ENCODE measurements at places on chromosomes 6 and 20.

GRCh38 chr20:1383623-1384404, 9.0 kb downstream of the FKBP1A start:
- DNase-seq: no peak

DNA sequence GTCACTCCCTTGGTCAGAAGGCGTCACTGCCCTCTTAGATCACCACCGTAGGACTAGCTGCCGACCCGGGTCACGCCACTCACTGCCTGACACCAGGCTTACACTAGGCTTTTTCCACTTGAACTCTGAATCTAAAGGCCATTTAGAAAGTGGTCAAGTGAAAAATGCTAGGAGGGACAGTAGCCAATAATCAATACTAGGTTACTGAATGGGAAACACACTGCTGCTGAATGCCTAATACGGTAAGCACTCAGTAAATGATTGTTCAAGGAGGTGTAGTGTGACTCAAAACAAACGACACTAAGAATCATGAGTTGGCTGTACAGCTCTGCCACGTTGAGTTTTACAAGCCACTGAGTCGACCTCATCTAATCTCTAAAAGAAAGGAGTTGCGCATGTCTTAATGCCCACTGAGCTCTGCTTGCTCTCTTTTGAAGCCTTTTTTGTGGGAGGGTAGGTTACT, 760 bp upstream of the IBTK start:
- DNase-seq: peak; percentile 48

- no peak for DNase-seq
Measured at GRCh38 chr6:11711984-11712711, 66.5 kb downstream of the ADTRP start.

DNA sequence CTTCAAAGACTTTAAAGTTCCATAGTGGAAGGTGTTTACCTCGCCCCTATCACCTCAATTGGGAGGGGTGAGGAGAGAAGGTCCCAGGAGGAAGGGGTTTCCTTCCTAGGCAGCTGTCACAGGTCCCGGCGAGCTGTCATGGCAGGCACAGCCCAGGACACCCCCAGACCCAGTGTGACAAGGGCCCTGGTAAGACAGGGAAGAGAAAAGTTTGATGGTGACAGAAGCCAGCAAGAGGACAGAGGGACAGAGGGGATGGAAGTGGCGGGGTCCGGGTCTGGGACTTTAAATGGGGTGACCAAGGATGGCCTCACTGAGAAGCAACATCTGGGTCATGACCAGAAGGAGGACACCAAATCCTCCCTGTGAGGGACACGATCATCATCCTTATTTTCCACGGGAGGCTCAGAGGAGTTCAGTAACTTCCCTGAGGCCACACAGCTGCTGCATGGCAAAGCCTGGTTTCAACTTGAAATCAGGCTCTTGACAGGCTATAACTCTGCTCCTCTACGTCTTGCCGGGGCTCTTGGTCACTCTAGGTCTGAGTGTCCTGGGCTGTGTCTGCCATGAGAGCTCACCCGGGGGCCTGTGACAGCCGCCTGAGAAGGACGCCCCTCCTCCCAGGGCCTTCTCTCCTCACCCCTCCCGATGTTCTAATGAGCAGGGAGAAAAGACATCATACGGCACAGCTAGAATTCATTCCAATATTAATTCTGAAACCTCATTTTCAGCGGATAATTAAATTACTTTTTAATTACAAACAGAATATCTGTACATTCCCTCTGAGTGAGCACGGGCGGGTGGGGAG, 222.2 kb downstream of the PREX1 start:
- no peak for DNase-seq

DNA sequence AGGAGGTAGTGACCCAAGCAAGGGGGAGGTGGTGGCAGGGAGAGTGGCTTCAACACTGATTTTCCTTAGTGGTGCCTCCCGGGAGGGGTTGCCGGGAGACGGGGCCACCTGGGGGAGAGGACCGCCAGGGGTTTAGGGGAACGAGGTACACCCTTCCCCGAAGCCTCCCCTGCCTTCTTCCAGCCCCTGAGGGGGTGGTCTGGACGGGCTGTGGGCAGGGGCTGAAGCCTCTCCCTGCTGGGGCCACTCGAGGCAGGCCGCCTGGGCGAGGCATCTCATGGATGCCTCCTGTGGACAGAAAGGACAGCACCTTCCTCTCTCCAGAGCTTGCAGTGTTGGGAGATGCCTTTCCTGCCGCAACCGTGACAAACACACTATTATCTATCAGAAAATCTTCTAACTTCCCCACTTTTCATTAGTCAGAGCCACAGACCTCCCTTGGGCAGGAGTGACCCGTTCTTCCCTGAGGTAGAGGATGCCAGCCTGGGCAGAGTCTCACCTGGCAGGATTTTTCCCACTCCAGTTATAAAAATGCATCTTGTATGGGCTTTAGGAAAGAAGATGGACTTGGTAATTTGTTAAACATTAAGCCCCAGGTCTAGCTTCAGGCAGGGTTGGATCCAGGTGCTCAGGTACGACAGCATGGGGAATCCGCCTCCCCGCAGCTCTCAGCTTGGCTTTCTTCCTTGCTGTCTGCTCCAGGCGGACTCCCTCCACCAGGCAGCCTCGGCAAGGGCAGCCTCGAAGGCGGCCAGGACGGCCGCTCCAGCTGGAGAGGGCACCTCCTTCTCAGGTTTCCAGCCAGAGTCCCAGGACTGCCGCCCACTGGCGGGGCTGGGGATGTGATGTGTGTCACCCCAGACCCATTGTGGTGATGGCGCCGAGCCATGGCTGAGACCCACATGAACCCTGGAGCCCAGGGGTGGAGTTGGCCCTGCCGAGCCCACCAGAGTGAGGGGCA, 11.0 kb downstream of the HRH3 start:
- no peak for DNase-seq

DNA sequence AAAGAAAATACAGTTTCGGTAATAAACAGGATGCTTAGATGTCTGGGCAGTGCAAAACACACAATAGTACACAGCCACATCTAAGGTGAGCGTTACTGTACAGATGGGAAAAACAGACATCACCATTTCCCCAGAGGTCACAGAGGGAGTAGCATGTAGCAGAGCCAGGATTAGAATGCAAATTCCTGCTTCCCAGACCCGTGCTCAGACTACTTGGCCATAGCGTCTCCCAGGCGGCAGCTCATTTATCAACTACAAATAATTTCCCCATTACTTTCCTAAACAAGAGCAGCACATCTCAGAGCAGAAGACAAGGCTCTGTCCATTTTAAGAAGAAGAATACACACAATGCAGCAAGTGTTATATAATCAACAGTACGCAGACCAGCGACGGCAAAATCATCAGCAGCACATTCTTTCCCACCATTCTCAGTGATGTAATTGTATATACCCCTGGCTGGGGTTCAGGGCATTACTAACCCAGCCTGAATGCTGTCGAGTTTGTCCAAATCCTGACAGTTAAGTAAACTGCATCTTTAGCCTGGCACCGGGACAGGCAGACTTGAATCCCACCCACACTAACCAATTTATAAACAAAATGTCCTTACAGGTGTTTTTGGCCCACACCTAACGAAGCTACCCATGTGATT, 61.9 kb downstream of the CNKSR3 start:
- no peak for DNase-seq

DNA sequence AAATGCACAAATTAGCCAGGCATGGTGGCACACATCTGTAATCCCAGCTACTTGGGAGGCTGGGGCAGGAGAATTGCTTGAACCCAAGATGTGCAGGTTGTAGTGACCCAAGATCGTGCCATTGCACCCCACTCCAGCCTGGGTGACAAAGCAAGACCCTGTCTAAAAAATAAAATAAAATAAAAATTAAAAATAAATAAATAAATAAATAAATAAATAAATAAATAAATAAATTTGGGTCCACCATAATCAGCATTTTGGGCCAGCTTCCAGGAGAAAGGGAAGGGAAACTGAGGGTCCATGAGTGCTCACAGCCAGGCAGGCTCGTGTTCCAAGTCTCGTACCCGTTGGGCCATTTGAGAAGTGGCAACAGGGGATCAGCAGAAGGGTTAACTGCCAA, 131.6 kb upstream of the AGPAT4 start:
- no peak for DNase-seq

GRCh38 chr6:163261361-163261760, 153.2 kb upstream of the QKI start:
- no peak for DNase-seq

DNA sequence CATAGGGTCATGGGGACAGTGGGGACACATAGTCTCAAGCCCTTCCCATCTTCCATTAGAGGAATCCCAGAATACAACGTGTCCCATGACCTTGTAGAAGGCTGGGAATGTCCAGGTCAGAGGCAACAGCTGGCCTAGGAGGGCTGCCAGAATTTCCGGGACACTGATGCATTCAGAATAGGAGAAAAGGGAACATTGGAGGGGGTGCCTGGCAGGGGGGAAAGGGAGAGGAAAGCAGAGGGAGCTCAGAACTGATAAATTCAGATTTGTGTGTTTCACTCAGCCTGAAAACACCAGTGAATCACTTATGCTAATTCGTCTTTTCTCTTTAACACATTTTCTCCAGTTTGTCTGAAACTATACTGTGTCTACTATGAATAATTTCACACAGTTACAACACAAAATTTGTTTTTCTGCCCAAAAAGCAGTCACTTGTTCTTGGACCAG, 35.5 kb upstream of the BMP2 start:
- DNase-seq: no peak

GRCh38 chr20:37356961-37357371, 11.0 kb downstream of the SRC start:
- DNase-seq: no peak

DNA sequence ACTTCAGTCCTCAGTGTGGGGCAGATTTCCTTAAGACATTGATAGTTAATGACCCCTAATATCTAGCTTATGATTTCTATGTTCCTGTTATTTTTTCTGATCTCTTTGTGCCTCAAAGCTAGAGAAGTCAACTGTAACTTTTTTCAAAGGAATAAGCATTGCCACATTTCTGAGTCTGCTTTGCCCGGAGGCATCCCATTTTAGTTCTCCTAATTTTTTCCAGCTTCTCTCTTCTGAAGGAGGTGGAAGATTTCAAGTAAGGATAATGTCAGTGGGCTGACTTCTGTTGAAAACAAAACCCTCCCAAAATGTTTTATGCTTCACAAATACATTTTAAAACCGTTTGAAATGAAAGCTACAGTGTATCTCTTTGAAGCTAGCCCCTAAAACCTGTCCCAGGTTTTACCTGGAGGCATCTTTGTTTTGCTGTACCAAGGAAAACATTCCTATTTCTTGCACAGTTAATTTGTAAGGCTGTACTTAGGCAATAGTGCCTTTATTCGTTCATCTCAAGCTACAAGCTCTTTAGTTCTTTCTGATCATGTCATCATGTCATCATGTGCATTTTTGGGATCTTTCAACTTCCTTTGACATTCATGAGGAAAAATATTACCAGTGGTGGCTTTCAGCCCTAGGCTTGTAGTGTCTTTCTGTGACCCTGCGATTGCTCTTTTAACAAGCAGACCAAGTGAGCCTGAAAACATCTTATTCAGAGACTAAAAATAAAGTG, 45.7 kb downstream of the TSPYL4 start:
- no peak for DNase-seq

GRCh38 chr6:128337619-128338018, 182.8 kb downstream of the PTPRK start:
- no peak for DNase-seq

DNA sequence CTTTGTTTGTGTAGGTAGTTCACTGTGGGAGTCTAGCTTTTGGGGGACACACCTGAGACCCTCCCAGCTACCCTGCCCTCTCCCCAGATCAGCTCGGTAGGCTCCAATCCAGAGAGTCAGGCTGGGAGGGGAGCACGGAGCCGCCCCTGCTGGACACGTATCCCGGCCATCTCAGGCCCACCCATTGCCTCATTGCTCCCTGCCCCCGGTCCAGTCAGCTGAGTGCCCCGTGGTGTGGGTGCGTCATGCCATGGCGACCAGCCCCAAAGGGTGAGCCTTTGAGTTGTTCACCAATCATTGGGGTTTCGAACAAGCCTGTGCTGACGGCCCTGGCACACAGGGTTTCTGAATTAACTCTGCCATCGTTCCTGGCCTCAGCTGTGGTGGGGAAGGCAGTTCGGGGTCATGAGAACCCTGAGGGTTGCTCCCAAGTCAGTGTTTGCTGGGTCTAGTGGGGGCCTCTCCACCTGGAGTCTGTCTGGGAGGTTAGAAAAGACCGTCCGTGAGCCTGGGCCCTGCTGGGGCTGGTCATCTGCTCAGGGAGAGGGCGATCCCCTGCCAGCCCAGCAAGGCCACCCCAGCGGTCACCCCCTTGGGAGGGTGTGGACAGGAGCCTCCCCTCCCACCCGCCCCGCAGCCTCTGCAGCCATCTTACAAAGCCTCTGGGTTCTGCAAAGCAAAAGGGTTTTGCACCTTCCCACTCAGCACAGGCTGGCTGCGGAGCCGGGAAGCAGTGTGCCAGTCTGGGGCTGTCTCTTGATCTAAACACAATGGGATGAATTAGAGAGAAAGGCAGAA, 34.5 kb downstream of the NTSR1 start:
- DNase-seq: no peak

- DNase-seq: no peak
Measured at GRCh38 chr6:136112262-136112661, 137.8 kb downstream of the MTFR2 start.

DNA sequence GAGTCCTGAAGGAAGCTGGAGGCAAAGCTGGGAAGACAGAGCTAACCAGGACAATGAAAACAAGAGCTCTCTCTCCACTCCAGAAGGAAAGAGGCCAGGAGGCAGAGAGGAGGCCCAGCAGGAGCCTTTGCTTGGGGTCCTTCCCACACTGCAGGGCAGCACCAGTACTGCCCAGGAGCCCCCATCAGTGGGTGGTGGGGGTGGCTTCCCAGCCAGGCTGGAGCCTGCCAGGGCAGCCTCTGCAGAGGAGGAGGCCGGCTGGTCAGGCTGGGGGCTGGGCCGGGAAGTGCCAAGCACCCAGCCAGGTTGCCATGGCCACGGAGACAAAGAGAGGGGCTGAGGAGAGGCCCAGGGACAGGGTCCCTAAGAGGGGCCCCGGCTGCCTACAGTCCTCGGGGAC, 33.4 kb downstream of the PREX1 start:
- no peak for DNase-seq

DNA sequence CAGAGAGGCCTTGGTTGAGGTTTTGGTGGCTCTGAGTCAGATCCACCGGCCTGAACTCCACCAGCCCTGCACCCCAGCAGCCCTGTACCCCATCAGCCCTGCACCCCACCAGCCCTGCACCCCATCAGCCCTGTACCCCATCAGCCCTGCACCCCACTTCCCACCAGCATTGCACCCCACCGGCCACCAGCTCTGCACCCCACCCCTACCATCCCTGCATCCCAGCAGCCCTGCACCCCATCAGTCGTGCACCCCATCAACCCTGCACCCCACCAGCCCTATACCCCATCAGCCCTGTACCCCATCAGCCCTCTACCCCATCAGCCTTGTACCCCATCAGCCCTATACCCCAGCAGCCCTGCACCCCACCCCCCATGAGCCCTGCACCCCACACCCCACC, 14.3 kb upstream of the CHRNA4 start:
- DNase-seq: no peak

GRCh38 chr6:170452767-170453545, 100.2 kb downstream of the PSMB1 start:
- DNase-seq: no peak

DNA sequence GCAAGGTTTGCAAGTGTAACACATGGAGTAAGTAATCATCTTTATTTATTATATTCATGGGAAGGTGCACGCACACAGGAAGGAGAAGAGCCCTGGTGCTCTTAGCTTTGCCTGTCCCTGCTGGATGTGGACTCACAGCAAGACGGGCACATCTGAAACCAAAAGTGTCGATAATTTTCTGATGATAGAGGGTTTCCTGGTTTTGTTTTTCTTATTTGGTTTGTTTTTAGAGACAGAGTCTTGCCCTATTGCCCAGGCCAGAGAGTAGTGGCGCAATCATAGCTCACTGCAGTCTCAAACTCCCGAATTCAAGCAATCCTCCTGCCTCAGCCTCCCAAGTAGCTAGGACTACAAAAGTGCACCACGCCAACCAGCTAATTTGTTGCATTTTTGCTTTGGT, 7.8 kb upstream of the KHDC1L start:
- DNase-seq: no peak
